ENCODE measurements at places on chromosomes 7 and 10.

DNA sequence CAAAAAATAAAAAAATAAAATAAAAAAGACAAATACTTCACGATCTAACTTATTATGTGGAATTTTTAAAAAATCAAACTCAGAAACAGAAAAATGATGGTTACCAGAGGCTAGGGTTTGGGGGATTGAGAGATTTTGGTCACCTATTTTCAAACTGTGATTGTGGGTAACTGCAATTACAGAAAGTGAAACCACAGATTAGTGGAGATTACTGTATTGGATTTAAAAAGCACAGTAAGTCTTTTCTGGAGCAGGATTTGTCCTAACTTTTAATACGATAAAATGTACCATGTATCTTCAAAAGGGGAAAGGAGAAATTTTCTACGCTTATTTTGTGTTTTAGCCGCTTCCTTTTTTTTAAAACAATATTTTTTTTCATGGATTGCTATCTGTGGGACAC lies 1204.9 kb upstream of the LRRTM3 start:
- no peak for DNase-seq

DNA sequence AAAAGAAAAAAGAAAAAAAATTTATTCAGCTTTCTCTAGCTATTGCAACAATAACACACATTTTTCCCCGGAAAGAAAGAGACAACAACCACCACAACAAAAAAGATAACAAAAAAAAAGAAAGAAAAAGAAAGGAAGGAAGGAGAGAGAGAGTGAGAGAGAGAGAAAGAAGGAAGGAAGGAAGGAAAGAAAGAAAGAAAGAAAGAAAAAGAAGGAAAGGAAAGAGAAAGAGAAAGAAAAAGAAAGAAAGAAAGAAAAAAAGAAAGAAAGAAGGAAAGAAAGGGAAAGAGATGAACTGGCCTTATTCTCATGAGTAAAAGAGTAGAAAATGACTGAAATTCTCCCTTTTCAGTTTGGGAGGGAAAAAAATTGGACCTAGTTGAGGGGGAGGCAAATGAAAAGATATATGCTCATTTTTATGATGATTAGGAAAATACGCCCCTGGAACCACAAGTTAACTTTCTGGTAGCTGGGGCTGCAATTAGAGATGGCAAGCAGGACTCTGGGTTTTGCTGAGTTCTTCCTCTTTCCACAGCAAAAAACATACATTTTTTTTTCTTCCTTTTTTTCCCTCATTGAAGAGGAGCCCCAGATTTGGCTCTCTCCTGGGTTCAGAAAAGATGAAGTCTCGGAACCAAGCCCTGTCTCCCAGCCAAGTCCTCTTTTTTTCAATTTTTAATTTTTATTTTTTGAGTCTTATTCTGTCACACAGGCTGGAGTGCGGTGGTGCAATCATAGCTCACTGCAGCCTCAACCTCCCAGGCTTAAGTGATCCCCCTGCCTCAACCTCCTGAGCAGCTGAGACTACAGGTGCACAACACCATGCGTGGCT lies 12.6 kb upstream of the PRDX3 start:
- no peak for DNase-seq

GRCh38 chr10:43816351-43817321 lies 168.0 kb upstream of the ZNF32 start:
- DNase-seq: no peak

DNA sequence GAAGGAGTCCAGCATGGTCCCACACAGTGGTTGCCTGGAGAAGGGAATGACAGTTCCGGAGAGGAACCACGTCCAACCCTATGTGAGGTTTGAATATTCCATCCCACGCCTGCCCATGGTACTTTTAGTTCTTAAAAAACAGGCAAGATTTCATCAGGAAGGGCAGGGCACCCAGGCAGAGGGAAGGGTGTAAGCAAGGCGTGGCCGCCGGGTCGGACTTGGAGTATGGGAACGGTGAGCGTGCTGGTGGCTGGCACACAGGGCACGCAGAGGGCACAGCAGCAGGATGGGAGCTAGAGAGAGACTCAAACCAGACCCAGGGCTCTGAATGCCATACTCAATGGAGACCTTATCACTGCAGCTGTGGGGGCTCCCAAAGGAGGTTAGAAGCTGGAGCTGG lies 34.3 kb downstream of the FAM53B start:
- DNase-seq: no peak

DNA sequence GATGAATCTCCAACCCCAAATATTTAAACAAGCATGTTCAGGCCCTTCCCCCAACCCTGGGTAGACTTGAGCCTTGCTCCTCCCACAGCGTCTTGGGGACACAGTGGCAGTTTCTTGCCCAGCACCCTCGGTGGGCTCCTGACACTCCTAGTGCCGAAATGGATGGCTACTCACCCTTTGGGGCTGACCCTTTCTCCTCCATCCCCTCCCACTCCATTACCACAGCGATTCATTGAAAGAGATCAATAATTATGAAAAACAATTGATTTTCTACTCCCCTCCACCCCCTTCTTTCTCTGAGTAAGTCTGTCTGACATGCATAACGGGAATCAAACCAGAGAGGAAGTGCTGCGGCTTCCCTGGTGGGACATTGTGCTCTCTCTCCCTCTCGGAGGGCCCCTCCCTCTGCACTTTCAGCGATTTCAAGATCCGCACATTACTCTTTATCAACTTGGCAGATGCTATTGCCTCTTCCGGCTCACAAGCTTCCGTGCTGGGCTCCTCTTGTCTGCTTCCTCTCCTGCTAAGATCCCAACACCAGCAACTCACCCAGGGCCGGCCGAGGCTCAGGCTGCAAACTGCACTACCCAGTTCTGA lies 79.0 kb upstream of the PLXNA4 start:
- DNase-seq: no peak

- no peak for DNase-seq
Observed at GRCh38 chr7:1355568-1356340, 103.5 kb downstream of the MICALL2 start.

GRCh38 chr7:72266771-72267170 lies 145.4 kb downstream of the CALN1 start:
- no peak for DNase-seq

DNA sequence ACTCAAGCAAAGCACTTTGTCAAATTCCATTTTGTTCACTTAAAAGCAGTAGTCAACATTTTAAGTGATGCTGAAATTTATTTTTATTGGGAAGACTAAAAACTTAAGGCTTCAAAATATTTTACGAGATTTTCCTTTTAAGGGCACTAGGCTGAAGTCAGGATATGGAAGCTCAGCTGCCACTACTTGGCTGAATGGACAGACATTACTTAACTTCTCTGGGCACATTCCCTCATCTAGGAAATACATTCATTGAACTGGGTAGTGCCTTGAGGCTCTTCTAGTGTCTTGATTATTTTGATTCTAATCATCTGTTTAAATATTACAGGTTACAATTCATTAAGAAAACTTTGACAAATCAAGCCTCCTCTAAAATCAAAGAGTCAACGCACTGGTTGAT lies 11.1 kb downstream of the MEOX2 start:
- no peak for DNase-seq

DNA sequence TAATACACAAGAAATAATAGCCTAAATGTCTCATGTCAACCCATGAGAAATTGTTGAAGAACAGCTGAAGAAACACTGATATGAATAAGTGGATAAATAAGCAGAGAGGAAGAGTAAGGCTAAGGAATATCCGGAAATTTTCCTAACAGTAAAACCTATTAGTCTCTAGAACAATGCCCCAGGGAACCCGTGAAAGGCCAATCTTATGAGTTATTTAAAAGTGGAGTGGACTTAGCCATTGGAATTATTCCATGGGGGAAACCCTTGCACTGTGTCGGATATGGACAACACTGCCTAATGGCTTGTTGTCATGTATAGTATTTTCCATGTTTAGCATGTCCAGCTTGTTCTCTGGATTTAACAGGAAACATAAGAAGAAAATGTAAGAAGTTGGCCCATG lies 217.2 kb upstream of the PLXNA4 start:
- DNase-seq: no peak

DNA sequence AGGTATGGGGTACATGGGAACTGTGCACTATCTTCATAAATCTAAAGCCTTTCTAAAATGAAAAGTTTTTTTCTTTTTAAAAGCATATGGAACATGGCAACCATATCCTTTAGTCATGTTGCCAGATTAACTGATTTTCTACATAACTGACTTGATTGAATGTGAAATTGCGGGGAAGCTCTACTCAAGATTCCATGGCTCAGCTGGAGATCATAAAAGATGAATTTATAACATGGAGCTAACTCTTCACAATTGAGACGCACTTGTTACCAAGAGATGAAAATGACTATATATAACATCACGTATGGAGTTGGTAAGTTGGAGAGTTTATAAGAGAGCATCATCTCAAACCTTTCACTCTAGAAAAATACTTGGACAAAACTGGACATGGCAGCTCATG lies 190.2 kb upstream of the MYO3A start:
- DNase-seq: no peak

DNA sequence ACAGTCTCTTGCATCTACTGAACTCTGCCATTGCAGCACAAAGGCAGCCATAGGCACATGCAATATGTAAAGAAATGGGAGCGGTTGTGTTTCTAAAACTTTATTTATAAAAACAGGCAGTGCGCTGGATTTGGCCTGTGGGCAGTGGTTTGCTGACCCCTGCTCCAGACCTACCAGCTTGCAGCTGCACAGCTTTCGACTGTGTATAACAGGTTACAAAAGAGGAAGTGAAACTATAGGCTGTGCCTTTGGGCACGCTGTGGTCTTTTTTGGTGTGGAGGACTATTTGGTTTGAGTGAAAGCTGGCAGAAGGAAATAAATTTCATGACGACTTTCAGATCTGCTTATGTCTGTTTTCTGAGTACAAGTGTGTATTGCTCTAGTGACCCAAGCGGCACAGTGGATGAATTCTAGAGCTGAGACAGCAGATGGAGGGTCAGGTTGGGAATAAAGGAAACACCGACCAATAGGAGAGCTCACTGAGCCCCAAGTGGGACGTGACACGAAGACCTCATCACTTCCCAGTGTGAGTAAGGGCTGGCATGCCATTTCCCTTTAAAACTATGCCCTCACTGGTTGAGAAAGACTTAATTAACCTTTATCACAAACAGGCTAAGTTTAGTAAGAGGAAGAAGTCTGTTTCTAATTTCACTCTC lies 152.7 kb downstream of the ANK3 start:
- no peak for DNase-seq

DNA sequence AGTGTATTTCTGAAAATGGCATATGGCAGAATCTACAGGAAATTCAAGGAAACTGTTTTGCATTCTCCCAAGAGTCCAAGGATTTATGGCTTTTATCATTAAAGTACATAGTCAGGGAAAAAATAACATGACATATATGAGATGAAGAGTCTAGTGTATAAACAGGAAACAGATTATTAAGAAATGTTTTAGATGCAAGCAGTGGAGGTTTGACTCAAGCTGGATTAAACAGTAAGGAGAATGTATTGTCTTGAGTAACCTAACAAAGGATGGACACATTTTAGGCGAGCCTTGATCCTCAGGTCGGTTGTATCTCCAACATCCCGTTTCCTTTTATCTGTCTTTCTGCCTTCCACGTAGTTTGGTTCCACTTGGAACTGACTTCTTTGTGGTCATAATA lies 17.9 kb downstream of the OR6B1 start:
- DNase-seq: no peak

DNA sequence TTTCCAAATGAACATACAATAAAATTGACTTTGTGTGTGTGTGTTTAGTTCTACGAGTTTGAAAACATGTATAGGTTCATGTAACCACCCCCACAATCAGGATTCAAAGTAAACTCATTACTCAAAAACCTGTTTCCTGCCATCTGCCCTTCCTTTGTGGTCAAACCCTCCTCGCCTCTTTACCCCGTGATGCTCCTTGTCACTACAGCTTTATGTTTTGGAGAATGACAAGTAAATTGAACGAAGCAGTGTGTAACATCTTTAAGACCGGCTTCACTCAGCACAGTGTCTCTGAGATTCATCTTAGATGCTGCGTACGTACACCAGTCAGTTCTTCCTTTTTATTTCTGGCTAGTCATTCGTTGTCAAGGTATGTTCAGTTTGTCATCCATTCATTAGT lies 54.6 kb upstream of the MKI67 start:
- no peak for DNase-seq

- DNase-seq: no peak
Observed at GRCh38 chr10:48287417-48288391, 13.2 kb upstream of the FRMPD2 start.

- no peak for DNase-seq
Observed at GRCh38 chr7:122605929-122606328, 93.0 kb downstream of the RNF133 start.

All from activated naive CD4-positive, alpha-beta T cell (primary cell).